Stomach (tissue), 19 donors: ENCODE measurements at places on chromosomes 2 and 18. TPM values are rescaled to one million over a fixed set of nuclear protein-coding genes. Genes with fewer than 3 reads are reported as not detected.

Gene PARD6G
- 15.9 TPM for total RNA-seq

Gene HMSD
- total RNA-seq, result not detected

Gene PFN4
- total RNA-seq, result not detected

- DNase-seq, result no peak
- peak overlapping the region; percentile 62 for H3K4me3 ChIP-seq
- peaks cover 28% of the 10 kb centered on the region for H3K4me1 ChIP-seq
These were observed 1.3 kb downstream of the ERICH2 start for GRCh38 chr2:170771421-170771937.

DNA sequence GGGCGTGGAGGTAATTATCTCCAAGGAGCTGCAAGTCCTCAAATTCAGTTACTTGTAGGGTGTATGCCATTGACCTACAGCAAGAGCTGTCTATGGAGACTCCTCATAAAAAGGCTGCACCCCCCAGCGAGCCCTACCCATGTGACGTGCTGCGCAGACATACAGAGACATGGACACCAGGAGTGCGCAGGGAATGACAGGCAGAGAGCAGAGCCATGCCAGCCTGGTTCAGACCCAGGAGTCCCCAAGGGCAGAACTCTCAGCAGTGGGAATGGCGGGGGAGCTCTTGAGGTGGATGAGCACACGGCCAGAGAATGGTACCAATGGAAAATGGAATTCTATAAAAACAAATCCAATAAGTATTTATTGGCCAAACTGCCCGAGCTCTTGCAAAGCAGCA, 310.1 kb downstream of the MYCN start:
- DNase-seq, result no peak
- H3K4me3 ChIP-seq, result no peak overlapping the region
- no peak overlapping the region for H3K27ac ChIP-seq
- no peaks in the 10 kb centered on the region for H3K36me3 ChIP-seq
- H3K4me1 ChIP-seq, result no peaks in the 10 kb centered on the region

DNA sequence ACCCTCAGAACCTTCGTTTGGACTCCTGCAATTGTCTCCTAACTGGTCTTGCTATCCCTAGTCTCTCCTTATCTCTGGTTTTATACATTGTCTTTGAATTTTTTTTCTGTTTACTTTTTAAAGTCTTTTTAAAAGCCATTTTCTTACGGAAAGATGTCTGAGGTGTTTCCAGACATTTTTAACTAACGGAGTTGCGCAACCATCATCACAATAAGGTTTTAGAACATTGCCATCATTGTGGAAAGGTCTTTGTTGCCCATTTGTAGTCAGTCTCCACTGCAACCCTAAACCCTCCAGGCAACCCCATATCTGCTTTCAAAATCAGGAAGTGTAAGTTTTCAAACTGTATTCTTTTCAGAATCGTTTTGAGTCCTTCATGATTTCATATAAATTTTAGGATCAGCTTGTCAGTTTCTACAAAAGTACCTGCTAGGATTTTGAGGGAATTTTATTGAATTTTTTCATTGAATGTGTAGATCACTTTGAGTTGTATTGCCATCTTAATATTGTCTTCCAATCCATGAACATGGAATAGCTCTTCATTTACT, 46.3 kb downstream of the ANKRD12 start:
- H3K4me1 ChIP-seq, result peaks cover 43% of the 10 kb centered on the region
- H3K36me3 ChIP-seq, result peaks cover 28% of the 10 kb centered on the region
- no peak overlapping the region for H3K27ac ChIP-seq
- no peak for DNase-seq
- no peaks in the 10 kb centered on the region for H3K27me3 ChIP-seq

- DNase-seq, result no peak
- H3K27me3 ChIP-seq, result no peaks in the 10 kb centered on the region
- H3K27ac ChIP-seq, result no peak overlapping the region
- H3K36me3 ChIP-seq, result no peaks in the 10 kb centered on the region
- H3K4me3 ChIP-seq, result no peak overlapping the region
- peaks cover 8% of the 10 kb centered on the region for H3K4me1 ChIP-seq
These were observed 439.5 kb upstream of the RAB12 start for GRCh38 chr18:8169722-8170121.

- H3K27me3 ChIP-seq, result no peaks in the 10 kb centered on the region
- no peaks in the 10 kb centered on the region for H3K36me3 ChIP-seq
- peak; percentile 30 for DNase-seq
- H3K4me1 ChIP-seq, result no peaks in the 10 kb centered on the region
- no peak overlapping the region for H3K27ac ChIP-seq
- H3K4me3 ChIP-seq, result no peak overlapping the region
These were observed 163.5 kb upstream of the CXCR4 start for GRCh38 chr2:136281281-136282114.

DNA sequence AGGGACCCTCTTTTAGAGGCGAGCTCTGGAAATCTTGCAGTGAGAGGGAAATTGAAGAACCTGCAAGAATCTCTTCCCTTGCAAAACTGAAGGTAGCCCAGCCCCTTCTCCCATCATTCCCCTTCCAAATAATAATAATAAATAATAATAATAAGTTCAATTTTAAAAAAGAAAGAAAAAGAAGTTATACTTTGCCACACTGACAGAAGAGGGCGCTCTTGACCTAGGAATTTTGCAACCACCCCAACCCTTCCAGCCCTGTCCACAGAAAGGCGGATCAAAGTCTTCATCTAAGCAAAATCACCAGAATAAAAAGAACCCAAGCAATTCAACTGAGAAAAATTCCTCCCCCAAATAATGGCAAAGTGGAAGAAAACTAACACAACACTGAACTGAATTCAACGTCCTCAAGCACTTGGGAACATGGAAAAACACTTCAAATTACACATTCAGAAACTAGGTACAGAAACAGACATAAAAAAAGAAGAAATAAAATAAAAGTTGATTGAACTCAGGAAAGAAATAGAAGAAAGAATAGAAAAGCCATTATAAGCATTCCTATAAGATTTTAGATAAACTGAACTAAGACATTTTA, 98.9 kb upstream of the GLS start:
- H3K4me1 ChIP-seq, result peaks cover 4% of the 10 kb centered on the region
- no peaks in the 10 kb centered on the region for H3K36me3 ChIP-seq
- H3K27me3 ChIP-seq, result no peaks in the 10 kb centered on the region
- DNase-seq, result peak; percentile 84
- H3K4me3 ChIP-seq, result no peak overlapping the region
- H3K27ac ChIP-seq, result no peak overlapping the region

DNA sequence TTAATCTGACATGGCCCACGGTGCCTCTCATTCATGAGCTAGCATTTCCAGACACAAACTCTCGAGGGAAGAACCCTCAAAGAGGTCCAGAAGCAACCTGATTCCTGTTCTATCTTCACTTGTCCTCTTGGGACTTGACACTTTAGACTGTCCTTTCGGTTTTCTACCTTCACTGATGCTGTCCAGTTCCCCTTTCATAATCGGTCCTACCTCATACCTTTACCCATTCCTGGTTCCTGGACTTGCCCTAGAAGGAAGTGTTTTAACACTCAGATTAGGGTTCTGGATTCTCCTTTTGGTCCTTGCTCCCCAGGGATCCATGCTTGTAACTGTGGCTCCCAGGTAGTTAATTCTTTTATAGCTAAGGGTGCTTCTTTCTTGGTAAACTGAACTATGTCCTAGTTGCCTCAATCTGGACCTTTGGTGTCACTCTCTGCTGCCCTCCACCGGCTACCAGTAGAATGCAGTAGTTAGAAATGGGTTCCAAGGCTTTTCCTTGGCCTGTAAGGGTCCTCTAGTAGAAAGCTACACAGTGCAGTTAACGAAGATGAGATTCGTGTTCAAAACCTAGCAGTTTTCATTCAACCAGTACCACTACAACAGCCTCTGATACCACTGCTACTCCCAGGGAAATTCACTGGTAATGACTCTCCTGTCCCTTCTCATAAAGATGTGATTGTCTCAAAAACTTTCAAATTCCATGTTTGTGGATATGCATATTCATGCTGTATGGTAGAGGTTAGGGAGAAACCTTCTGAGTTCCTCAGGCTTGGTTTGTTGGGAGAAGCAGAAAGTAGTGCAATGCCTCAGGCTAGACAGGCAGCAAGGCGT, 178.1 kb upstream of the CYP26B1 start:
- H3K27ac ChIP-seq, result no peak overlapping the region
- no peaks in the 10 kb centered on the region for H3K4me1 ChIP-seq
- peak; percentile 12 for DNase-seq

DNA sequence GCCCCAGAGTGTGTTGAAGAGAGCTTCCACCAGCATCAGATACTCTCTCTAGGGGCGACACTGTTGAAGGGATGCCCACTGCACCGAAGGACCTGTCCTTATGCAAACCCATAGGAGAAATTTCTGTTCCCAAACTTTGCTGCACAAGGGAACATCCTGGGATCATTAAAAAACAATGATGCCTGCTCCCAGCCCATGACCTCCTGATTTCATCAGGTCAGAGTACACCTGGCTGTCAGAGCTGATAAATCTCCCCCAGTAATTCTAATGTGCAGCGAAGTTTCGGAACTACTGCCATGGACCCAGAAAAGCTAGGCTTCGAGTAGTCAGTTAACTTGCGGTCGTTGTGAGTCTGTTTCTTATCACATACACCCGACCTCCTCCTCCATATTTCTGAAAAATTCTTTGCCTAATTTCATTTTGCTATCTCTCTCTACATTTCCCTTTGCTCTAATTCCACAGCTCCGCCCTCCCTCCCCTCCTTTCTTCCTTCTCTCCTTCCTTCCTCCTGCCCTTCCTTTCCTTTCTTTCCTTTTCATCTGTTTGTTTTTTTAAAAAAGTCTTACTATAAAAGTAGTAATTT, 18.8 kb downstream of the FAM124B start:
- no peak overlapping the region for H3K27ac ChIP-seq
- no peaks in the 10 kb centered on the region for H3K4me1 ChIP-seq
- H3K36me3 ChIP-seq, result no peaks in the 10 kb centered on the region

DNA sequence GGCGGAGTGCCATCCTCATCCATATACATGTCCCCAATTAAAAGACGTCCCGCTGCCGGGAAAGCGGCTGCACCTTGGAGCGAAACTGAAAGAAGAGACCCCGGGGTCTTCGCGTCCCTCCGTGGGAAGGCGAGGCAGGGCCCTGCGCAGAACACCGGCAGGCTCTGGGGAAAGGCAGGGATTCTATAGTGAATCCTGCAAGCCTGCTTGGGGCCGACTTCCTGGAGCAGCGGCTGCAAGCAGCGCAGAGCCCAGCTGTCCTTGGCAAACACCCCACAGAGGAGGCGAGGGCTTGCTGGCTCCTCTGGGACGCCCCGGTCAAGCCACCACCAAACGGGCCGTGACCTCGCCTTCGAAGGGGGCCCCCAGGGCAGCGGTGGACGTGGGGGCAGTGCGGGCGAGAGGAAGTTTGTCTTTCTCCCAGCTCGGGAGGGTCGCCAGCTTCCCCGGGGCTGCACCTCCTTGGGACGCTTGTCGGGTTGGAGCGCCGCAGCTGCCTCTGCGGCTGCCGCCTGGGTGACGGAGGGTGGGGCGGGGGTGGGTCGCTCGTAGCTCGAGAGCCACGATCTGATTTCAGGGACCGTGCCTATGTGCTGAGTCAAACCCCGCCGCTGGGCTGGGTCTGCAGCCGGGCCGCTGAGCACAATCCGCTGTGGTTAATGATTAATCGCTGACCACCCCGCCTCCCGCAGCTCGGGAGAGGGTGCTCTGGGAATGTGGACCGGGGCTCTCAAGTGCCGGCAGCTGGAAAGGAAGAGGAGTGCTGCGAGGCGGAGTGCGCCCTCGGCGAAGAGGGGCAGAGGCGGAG, 486 bp upstream of the GPR39 start:
- H3K36me3 ChIP-seq, result no peaks in the 10 kb centered on the region
- peak; percentile 94 for DNase-seq
- H3K4me3 ChIP-seq, result peak overlapping the region; percentile 55

DNA sequence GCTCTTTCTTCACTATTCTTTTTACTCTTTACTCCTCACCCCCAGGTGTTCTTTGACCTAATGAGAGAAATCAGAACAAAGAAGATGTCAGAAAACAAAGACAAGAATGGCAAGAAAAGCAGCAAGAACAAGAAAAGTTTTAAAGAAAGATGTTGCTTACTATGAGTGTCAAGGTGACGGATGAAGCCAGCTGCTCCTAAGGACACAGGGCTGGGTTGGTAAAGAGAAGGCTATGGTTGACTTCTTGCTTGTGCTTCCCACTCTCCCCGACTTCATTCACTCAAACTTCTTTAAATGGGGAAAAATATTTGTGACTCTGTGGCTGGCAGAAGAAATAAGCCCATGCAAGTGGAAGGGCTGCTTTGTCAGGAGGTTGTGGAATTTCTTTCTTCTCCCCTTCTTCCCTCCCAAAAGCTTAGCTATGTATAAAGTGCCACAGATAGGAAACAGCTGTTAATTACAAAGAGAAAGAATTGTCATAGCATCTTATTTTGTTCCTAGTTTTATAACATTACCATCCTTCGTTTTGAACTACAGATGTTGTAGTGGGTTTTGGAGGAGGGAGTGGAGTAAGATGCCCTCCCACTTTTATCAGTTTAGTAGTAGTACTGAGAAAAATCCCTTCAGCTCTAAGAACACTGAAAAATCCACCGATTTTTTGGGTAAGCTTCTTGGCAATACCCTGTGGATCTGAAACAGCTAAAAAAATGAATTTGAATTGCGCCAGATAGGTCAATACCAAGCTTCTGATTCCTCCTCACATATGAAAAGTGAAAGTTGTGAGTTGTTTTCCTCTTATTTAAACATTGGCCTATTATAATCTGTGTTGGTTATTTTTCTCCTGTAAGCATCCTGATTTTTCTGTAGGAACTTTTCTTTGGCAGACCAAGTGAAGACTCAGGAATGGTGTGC, 40.7 kb downstream of the RALB start:
- no peaks in the 10 kb centered on the region for H3K27me3 ChIP-seq
- no peak overlapping the region for H3K27ac ChIP-seq
- no peak overlapping the region for H3K4me3 ChIP-seq
- DNase-seq, result no peak
- H3K36me3 ChIP-seq, result peaks cover 87% of the 10 kb centered on the region
- H3K4me1 ChIP-seq, result no peaks in the 10 kb centered on the region

- no peaks in the 10 kb centered on the region for H3K4me1 ChIP-seq
- DNase-seq, result no peak
- H3K27me3 ChIP-seq, result no peaks in the 10 kb centered on the region
These were observed 22.0 kb downstream of the SAG start for GRCh38 chr2:233329489-233330135.

GRCh38 chr2:237154884-237155851, 69.5 kb downstream of the COPS8 start:
- no peak overlapping the region for H3K27ac ChIP-seq
- H3K4me1 ChIP-seq, result peaks cover 21% of the 10 kb centered on the region
- H3K4me3 ChIP-seq, result no peak overlapping the region
- no peak for DNase-seq
- no peaks in the 10 kb centered on the region for H3K36me3 ChIP-seq
- no peaks in the 10 kb centered on the region for H3K27me3 ChIP-seq

DNA sequence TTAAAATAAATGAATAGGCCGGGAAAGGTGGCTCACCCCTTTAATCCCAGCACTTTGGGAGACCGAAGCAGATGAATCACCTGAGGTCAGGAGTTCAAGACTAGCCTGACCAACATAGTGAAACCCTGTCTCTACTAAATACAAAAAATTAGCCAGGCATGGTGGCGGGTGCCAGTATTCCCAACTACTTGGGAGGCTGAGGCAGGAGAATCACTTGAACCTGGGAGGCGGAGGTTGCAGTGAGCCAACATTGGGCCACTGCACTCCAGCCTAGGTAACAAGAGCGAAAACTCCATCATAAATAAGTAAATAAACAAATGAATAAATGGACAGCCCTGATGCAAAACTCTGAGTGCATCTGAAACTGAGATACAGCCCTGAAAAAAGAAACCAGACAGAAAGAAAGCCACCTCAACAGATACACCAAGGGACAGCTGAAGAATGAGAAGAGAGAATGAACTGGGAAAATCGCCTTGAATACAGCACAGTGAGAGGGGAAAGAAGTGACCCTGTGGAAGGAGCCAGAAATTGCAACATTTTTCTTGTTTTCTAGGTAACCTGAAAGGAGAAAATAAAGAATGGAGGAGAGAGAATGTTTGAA, 64.4 kb downstream of the TRABD2A start:
- H3K4me1 ChIP-seq, result no peaks in the 10 kb centered on the region
- no peaks in the 10 kb centered on the region for H3K36me3 ChIP-seq
- no peaks in the 10 kb centered on the region for H3K27me3 ChIP-seq
- H3K4me3 ChIP-seq, result no peak overlapping the region
- no peak for DNase-seq
- H3K27ac ChIP-seq, result no peak overlapping the region
